Brain pericyte (primary cell): ENCODE measurements at places on chromosomes 2 and 18.

DNA sequence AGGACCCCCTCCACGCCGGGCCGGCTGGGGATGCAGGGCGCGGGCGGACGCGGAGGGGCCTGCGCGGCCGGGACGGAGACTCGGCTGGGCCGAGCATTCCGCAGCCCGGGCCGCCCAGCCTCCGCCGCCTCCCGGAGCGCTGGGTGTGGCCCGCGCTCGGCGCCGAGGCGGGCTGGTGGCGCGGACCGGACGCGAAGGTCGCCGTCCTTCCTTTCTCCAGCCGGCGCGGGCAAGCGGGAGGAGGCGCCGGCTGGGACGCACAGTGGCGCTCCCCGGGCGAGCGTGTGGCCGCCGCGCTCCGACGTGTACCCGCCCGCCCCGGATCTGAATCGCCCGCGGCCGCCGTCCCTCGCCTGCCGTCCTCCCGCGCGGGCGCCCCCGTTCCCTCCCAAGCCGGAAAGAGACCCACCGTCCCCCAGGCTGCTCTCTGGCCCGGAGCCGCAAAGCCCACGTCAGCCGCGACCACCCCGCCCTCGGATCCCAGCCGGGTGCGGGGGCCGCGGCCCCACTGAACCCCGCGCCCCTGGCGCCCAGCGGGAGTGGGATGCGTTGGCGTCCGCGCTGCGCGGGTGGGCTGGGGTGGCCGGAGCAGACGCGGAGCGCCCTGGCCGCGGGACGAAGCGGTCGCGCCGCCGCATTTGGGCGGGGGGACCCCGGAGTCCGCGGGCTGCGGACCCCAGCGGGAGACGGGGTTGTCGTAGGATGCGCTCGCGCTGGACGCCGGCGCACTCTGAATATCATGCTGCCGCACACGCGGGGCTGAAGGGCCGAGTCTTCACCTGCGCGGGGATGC, 634 bp downstream of the SPATS2L start:
- no peak for DNase-seq

GRCh38 chr18:79640064-79640672, 39.4 kb upstream of the CTDP1 start:
- DNase-seq = no peak

GRCh38 chr2:61179701-61180639, 18.0 kb downstream of the C2orf74 start:
- no peak for DNase-seq

- DNase-seq = no peak
Measured at GRCh38 chr2:197209742-197210408, 100.7 kb downstream of the ANKRD44 start.

- DNase-seq = no peak
Measured at GRCh38 chr2:106885971-106886915, at the start of gene ST6GAL2. ST6GAL2 (minus strand) TSS chr2:106886167; CDS start chr2:106843977, 42,190 bp downstream.

GRCh38 chr2:158539176-158540005, 82.6 kb downstream of the PKP4 start:
- DNase-seq = peak; percentile 11
